ENCODE measurements at places on chromosomes 3 and 15.

GRCh38 chr3:37906734-37907282 lies 45.1 kb downstream of the CTDSPL start:
- no peak for DNase-seq

- DNase-seq = no peak
Observed at GRCh38 chr15:92953566-92953965, 53.4 kb downstream of the CHD2 start.

DNA sequence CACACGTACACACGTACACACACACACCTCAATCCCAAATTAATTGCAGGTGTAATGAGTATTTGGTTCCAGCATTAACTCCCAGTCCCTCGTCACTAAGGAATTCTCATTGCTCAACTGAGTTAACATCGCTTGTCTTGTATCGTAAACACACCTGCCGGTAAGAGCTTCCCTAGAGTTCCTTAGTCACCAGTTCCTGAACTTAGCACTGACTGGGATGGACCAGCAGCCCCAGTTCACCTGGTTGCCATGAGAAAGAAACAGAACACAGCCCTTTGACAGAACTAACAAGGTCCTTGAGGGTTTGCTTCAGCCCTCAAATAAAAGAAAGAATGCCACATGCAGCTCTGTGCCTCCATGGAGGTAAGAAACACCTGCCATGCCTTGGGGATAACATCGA lies 66.3 kb upstream of the SLCO3A1 start:
- DNase-seq = no peak

GRCh38 chr3:56189536-56189935 lies 278.7 kb downstream of the ERC2 start:
- no peak for DNase-seq

Data from stimulated activated CD8-positive, alpha-beta memory T cell treated with anti-CD3 and anti-CD28 coated beads, Interleukin-15, amount 100 ng/mL, for 1 hour (primary cell).